Left renal cortex interstitium (tissue), 4 donors: ENCODE measurements at places on chromosomes 11 and 22.

GRCh38 chr11:6962141-6962540 lies 35.9 kb downstream of the ZNF215 start:
- no peak for DNase-seq

DNA sequence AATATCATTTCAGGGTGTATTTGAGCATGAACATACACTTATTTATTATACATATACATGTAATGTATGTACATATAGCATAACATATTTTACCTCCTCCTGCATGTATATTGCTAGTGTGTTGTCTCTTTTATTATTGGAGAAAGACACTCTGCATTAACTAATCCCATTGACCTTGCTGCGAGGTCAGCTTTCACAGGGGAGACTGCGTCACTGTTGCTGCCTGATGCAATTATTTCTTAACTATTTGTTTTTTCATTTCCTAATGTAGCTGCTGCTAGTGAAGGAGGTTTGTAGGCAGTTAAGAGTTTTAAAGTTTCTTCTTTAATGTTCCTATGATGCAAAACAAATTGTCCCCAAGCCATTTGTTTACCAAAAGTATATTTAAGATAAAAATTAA lies 185.4 kb upstream of the CNTN5 start:
- no peak for DNase-seq

DNA sequence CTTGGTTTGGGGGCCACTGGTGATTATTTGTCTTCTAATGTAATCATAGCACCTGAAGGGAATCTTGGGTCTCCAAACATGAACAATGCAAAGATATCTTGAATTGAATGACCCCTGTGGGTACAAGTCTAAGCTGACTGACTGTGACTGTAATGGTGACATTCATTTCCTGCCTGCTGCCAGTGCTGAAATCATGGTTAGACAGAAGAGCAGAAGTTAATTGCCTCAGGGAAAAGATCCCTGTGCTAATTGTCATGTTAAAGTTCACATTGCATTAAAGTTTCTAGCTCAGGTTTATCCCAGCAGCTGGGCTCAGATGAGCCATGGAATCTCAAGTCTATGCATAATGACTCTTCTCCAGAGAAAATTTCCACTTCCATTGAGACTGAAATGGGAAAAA lies 772.0 kb downstream of the ETS1 start:
- no peak for DNase-seq

DNA sequence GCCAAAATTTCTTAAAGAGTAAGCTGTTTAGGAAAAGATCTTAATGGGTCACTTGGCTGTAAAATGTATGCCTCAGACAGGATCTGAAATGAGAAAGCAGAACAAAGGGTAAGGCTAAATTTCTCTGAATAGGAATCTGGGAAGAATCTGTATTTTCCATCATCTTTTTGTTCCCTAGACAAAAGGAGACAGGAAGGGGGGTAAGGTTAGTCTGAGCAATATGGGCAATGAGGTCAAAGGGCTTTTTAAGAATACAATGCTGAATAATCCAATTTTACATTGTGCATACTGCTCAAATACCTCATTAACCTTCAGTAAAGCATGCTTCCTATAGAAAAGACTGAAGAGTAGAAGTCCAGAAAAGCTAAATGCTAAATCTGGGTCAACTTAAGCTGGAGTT lies 34.6 kb downstream of the CLDN25 start:
- DNase-seq = no peak

DNA sequence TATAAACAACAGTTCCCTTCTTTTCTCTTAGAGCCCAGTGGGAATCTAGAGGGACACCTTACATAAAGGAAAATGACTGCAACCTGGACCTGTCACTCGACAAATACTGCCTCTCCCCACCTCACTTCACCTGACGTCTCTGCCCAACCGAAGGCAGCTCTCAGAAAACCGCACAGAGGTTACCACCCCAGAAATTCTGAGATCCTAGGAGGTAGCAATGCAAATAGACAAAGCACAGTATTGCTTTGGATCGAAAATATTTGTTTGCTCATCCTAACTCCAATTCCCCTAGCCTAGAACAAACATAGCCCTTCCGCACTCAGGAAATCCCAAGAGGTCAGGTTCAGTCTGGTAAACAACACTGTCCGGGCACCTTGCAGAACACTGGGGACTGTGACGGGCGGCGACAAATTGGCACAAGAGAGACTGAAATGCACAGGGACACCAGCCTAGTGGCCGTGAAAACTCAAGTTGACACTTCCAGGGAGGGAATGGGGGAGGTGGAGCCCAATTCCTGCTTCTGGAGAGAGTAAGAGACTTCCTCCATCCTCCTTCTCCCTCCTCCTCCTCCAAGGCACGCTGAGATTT lies 420 bp upstream of the TRIM44 start:
- peak; percentile 78 for DNase-seq

DNA sequence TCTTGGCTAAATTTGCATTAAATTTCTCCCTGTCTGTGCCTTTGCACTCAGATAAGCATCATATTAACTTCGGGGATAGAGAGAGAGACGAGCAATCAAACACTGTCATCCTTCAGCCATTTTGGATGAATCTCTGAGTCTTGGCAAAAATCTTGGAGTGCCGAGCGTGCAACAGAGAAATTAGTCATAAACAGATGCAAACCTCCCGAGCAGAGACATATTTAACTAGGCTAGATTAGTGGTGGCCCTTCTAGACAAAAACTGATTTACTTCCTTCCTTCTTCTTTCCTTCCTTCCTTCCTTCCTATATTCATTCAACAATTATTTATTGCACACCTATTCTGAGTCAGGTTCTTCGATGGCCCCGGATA lies 114.4 kb upstream of the BLID start:
- no peak for DNase-seq

DNA sequence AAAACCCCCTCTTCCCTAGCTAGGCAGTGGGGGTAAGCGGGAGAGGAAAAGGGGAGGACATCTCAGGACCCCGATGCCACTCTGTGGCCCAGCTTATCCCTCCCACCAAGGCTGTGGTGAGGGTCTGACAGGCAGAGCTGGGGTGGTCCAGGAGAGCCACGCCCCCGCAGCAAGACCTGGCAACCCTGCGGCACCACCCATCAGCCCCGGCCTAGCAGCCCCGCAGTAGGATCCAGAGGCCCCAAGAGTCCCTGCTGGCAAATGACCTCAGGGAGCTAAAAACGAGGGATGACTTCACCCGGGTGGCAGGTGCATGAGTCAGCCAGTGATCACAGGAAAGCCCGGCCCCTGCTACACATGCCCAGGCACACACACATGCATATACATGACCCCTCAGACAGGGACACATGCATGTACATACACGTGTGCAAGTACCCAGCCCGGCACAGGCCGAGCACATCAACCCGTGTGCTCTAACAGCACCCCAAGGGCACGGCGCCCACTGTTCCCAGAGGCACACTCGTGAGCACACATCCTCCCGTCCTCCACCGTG lies 32.3 kb downstream of the ARVCF start:
- DNase-seq = no peak

DNA sequence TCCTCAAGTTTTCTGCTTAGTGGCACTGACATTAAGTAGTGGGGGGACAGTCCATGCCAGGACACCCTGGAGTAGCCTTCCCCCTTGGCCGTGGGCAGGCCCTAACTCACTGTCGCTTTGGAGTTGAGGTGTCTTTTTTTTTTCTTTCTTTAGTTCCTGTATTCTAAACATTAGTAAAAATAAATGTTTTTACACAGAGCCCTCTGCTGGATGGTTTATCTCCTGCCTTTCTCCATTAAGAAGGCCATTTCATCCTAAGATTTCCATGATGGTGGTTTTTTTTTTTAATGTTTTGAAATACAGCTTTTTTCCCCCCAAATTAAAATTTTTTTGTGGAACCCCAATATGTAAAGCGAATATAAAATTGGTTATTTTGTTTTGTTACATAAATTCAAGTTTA lies 1.8 kb upstream of the TIGD3 start:
- no peak for DNase-seq

GRCh38 chr11:73598719-73599379 lies 937 bp upstream of the FAM168A start:
- DNase-seq = no peak

DNA sequence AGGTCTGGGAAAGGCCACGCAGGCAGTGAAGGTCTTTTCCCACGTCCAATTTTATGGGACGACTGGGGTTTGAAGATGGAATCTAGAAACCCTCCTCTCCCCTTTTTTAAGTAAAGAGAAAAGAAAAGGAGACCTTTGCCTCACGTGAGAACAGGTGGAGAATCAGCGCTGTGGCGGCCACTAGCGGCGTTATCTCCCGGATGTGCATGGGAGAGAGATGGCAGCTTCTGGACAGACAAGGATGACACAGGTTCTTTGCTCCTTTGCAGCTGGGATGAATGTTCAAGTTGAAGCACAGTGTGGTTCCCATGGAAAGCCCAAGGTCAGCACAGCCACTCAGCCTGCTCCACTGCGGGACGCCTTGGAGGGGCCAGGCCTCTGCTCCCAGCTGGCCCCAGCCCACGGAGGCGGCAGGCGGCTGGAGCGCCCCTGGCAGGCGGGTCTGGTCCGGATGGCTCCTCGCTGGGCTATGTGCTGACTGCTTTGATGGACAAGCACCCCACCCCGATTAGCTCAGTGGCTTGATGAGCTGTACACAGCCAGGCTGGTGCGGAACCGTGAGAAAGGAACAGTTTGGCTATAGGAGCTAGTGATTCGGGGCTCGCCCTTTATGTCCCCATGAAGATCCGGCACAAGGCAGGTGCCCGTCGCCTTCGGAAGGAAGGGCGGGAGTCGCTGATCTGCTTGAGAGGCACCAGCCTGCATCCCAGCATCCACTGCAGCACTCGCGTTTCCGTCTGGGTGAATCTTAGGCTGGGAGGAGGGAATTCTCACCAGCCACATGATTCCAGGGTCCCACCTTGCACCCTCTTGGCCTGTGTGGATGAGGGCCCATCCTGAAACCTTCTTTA lies 14.5 kb upstream of the BID start:
- no peak for DNase-seq
